ENCODE measurements at places on chromosomes 7 and 10.

DNA sequence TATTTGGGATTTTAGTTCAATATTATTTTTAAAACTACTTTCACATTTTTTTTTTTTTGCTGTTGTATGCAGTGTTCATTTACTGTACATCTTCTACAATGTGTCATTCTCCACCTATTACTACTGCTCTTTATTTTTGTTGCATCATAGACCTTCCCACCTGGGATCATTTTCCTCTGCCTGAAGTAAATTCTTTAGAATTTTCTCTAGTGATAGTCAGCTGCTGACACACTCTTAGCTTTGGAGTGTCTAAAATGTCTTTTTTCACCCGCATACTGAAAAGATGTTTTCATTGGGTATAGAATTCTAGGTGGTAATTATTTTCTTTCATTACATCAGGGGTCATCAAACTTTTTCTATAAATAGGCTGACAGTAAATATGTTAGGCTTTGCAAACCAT is 30.5 kb downstream of the CFAP43 start:
- DNase-seq: no peak

GRCh38 chr7:140441519-140441918 is 37.7 kb downstream of the RAB19 start:
- DNase-seq: no peak

- DNase-seq: no peak
Measured at GRCh38 chr7:94054130-94054529, 50.0 kb upstream of the BET1 start.

DNA sequence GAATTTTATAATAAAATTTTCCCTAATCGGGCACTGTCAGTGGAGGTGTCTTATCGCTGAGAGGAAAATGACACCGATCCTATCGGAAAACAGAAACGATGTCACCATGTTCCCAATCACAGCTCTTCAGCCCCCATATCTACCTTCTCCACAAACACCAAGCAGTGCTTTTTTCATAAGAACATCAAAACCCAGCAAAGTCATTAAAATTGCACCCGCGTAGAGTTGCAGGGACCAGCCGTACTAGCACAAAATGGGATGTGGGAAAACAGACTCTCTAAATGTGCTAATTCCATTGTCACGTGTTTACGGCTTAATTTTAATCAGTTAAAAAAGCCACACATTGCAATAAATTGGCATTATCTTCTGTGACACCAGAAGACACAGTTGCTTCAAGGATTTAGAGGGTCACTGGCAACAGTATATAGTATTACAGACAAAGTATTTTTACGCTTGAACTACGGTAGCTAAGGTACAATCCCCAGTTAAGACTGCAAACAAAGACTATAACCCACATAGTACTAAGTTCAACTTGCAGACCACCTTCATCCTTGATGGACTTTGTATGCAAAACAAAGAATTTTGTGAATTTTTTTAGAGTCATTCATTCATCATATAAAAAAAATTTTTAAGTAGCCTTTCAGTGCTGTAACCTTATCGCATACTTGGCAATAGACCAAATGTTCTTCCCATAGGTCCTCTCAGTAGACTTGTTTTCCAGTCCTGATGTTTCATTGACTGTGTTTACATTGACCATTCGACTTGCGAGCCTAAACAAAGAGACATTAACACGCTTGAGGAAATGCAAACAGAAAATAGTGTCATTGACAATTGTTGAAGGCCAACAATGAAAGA is 116.0 kb downstream of the VTI1A start:
- no peak for DNase-seq

DNA sequence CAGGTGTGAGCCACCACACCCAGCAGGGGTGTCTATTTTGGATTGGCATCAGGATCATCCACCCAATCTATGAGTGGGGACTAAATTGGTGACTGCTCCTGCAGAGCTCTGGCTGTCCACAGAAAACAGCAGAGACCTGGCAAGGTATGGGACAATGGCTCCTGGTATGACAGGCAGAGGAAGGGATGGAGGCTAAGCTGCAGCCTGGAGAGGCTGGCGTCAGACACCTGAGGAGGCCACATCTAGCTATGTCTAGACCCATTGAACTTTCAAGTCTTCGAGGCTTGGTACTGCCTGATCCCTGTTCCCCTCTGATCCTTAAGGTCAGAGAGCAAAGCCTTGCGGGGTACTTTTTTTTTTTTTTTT is 3.2 kb upstream of the SERPINE1 start:
- no peak for DNase-seq

- no peak for DNase-seq
Measured at GRCh38 chr7:49848211-49848841, 74.9 kb downstream of the VWC2 start.

DNA sequence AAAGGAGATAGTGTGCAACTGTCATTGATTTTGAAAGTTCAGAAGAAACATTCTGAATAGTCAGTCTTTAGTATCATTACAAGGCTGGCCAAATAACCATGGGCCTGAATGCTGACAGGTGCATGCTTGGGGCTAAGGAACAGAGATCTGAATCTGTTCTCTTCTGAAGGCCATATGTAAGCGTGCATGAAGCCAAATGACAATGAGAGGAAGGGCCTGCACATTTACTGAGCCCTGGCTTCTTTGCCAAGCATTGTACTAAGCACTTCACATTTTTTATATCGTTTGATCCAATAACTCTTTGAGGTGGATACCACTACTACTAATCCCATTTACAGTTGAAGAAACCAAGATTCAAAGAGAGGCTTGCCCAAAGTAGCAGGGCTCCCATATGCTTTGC is 22.5 kb upstream of the TIAL1 start:
- no peak for DNase-seq

DNA sequence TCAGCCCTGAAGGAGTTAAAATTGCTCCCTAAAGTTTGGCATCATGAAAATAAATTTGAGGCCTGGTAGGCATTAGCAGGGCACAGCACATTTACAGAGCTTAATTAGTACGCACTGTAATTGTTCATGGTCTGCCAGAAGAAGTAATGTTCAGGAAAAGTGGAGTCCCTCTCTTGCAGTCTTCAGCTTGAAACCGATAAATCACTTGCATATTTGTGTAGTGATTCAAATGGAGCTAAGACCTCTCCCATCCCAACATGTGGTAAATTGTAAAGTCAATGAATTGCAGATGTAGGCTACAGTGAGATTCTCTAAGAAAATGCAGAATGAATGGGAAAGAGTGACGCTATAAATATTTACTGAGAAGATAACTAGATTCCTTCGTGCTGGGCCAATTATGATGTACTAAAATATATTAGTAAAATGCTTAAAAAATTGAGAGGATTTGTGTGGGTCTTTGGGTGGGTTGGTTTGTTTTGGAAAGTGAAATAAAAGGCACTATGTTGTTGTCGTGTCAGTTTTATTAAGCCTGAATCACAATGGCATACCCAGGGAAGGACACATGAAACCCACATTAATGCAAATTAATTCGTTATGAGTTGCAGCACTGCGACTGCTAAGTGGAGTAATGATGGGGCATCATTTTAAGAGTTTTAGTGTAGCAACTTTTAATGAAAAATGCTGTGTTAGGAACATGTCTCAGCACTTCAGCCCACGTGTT is 8.4 kb downstream of the TCF7L2 start:
- no peak for DNase-seq

DNA sequence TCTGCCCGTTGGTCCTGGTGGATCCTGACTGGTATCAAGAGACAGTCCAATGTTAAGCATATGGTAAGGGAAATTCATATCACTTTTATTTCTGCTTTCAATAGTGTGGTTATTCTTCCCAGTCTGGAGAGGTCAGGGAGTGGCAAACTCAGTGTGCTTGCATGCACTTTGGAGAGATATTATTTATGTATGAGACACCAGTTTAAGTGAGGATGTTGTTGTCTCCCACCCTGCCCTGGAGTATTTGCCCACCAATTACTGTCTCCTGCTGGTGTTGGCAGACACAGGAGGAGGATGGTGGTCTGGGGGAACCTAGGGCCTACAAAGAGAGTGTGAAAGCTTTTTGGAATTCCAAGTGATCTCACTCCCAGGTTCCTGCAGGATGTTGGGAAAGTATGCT is 59.7 kb downstream of the OR13A1 start:
- DNase-seq: no peak

DNA sequence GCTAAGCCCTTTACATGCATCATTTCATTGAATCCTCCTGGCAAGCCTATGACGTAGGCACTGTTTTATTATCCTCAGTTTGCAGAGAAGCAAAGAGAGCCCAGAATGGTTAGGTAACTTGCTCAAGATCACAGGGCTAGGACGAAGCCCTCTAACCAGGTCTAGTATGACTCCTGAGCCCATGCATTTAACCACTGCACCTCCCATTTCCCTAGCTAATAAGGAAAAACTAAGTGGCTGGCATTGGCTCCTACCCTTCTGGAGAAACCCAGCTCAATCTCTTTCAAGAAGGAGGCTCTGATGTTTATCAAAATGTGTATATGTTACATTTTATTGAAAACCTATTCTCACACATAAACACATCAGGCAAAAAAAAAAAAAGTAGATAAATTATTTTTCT is 19.8 kb downstream of the MYOF start:
- DNase-seq: no peak

- DNase-seq: no peak
Measured at GRCh38 chr7:114293289-114294012, 121.2 kb upstream of the FOXP2 start.

DNA sequence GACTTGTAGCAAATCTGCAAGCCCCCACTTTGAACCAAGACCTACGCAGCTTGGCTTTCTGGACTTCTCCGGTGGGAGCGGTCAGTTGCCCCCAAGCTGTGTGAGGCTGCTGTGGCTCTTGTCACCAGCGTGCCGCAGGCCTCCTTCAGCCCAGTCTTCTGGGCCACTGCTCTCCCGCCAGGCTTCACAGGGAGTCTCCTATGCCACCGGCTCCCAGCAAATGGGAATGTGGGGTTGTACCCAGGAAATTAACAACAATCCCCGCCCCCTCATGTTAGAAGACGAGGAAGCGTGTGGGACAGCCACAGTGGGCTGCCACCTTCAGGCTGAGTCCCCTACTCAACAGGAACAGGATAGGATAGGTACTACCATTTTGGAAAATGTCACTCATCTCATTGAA is 4.2 kb downstream of the WDR86 start:
- DNase-seq: no peak

DNA sequence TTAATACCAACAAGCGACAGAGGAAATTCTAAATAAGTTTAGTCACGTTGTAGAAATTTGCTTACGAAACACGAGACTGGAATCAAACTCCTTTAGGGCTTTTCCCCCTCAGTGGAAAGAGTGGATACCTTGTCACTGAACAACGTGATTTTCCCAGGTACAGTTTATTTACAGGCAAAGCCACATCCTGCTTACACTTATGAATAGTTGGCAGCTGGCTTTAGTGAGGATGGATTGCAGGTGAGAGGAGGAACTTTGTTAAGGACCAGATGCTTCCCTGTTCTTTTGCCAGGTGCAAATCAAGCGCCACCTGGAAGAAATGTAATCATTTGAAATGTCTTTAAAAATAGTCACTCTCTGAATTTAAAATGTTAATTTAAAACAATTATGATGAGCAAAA is 282.4 kb downstream of the ADARB2 start:
- DNase-seq: no peak

DNA sequence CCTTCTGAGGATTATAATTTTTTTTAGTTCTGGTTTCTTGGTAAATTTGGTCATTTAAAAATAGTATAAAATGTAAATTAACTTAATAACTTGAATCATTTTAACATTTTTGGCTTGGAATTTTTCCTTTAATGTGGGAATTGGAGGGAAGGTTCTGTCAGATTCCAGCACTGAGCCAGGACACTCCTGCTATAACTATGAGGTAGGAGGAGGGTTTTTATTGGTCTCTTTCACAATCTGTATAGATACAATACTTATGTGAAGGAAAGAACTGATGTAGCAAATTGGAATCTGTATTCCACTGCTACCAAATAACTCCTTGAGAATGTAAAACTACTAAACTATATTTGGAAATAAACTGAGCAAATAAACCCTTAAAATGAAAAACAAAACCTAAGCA is 3.2 kb downstream of the PRKG1 start:
- no peak for DNase-seq

DNA sequence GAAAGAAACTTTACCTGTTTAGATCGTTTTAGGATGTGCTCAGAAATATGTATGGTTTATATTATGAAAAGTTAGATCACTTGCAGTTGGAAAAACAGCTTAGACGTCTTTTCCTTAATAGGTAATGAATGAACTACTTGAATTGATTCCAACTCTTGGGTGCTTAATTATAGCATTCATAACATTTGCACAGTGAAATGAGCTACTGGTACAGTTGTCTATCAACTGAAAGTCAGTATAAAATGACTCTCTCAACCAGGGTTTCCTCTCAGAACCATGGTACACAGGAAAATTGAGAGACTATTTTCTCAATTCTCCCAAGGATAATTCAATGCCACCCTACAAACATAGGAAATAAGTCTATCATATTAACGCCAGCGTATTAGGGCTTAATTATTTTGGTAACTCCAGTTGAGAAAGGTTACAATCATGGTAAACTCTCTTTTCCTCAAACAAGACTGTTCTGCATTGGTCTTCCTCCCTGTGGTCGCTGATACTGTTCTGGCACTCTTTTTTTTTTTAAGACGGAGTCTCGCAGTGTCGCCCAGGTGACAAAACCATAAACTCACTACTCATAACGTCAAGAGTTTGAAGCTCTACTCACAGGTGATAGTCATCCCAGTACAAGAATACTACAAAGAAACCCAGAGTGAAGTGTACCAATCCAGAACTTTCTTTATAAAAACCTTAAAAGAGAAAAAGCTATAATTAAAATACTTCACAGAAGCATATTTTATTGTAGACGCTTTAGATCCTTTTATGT is 2.0 kb downstream of the ANLN start:
- DNase-seq: peak; percentile 56

DNA sequence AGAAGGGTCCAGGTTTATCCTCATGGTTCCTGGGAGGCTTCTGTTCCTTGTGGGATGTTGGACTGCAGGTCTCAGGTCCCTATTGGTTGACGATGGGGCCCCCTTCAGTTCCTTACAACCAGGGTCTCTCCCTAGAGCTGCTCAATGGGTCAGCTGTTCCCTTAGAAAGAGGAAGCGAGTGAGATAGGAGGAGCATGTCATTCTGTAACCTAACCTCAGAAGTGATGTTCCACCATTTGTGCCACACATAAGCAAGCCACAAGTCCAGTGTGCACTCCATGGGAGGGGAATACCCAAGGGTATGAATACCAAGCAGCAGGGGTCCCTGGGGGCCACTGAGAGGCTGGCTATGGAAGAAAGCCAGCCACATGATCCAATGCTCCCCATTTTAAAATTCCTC is 192.7 kb downstream of the GATA3 start:
- DNase-seq: no peak

DNA sequence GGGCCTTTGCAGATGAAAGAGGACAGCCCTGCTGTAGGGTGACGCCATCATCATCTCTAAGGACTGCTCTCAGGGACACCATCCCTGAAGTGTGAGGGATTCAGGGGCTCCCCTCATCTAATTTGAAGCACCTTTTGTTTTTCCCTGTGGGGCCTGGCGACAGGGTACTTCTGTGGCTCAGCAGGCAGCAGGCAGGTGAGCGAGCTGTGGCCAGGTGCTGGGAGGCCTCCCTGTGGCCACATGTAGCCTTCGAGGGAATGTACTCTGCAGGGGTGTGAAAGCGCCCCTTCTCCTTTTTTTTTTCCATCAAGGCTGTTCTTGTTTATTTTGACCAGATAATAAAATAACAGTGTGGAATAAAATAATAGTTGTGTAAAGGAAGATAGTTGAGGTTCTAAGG is 118.2 kb upstream of the DPP6 start:
- DNase-seq: no peak

GRCh38 chr10:30553018-30553625 is 76.4 kb downstream of the LYZL2 start:
- DNase-seq: no peak

Data from activated CD4-positive, alpha-beta T cell treated with anti-CD3 and anti-CD28 coated beads, Interleukin-2, Interleukin-4, amounts not matched to agents 100 ng/mL and 50 ng/mL, durations not matched to agents 16 hours and 8 hours (primary cell).